Stimulated activated memory B cell treated with anti-CD40 and anti-IgM and Interleukin-4, amounts not matched to agents 10 μg/mL and 1 μg/mL and 100 μg/mL, for 72 hours (primary cell): ENCODE measurements at places on chromosomes 3 and 15.
A peak's percentile ranks its signal among the peaks of the same experiment; 100 is the strongest.

DNA sequence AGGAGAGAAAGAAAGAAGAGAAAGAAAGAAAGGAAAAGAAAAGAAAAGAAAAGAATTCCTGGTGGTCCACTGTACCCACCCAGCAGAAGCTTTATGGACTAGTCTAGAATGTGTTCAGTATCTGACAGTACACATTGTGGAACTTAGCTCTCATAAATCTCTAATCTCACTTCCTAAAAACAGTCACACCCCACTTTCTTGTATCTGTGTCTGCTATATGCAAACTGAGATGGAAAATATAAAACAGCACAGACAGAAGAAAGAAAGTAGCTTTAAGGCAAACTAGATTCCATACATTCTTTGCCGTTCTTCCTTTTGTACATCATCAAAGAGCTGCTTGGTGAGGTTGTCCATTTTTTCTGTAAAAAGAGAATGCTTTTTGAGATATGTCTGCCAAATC lies 41.1 kb upstream of the GNB5 start:
- peak overlapping the region; percentile 73 for H3K4me3 ChIP-seq
- H3K27me3 ChIP-seq, result no peaks in the 10 kb centered on the region
- ATAC-seq, result peak; percentile 72
- H3K27ac ChIP-seq, result peak overlapping the region; percentile 95
- H3K4me1 ChIP-seq, result peaks cover 69% of the 10 kb centered on the region
- no peaks in the 10 kb centered on the region for H3K36me3 ChIP-seq

GRCh38 chr15:60392601-60392985 lies 5.2 kb downstream of the ANXA2 start:
- ATAC-seq, result no peak
- peaks cover 72% of the 10 kb centered on the region for H3K4me1 ChIP-seq
- peaks cover 53% of the 10 kb centered on the region for H3K36me3 ChIP-seq
- H3K4me3 ChIP-seq, result no peak overlapping the region
- H3K27ac ChIP-seq, result no peak overlapping the region

GRCh38 chr15:90742087-90742486 lies 24.9 kb downstream of the BLM start:
- ATAC-seq, result no peak
- H3K4me3 ChIP-seq, result no peak overlapping the region
- no peak overlapping the region for H3K27ac ChIP-seq
- no peaks in the 10 kb centered on the region for H3K27me3 ChIP-seq
- peaks cover 18% of the 10 kb centered on the region for H3K36me3 ChIP-seq
- peaks cover 7% of the 10 kb centered on the region for H3K4me1 ChIP-seq

DNA sequence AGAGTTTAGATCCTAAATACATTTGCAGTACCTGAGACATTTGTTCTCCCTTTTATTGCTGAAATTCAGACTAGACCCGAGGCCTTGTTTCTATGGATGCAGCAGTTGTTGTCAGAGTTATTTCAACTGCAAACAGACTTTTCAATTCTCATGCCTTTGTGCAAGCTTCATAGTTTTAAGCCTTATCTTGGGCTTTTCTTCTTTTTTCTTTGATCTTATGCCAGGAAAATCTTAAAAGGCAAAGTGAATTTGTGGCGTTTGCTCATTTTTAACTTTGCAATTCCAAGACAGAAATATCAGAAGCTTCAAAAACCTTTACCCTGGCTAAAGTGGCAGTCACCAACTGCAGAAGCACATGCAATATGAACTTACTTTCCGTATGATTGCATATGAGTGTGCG lies 576.7 kb downstream of the DIPK2A start:
- H3K36me3 ChIP-seq, result no peaks in the 10 kb centered on the region
- no peak overlapping the region for H3K27ac ChIP-seq
- H3K4me1 ChIP-seq, result no peaks in the 10 kb centered on the region
- no peak for ATAC-seq
- H3K27me3 ChIP-seq, result no peaks in the 10 kb centered on the region
- no peak overlapping the region for H3K4me3 ChIP-seq

DNA sequence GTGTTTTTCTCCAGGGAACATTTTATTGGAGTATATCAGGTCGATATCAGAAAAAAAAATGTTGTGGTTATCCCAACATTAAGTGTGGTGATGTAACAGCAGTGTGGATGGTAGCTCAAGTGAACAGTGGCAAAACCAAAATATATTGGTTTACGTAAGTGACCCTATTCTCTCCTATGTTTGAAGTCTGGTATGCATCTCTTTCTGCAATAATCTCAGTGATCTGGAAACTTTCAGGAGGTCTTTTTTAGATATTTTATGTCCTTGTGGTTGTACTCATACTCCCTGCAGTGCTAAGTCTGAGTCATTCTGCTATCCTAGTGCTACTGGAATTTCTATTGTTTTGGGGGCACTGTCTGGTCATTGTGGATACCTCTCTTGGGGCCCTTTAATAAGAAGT lies 137.9 kb downstream of the SNRPN start:
- ATAC-seq, result no peak
- no peaks in the 10 kb centered on the region for H3K27me3 ChIP-seq
- no peaks in the 10 kb centered on the region for H3K4me1 ChIP-seq
- peaks cover 98% of the 10 kb centered on the region for H3K36me3 ChIP-seq

DNA sequence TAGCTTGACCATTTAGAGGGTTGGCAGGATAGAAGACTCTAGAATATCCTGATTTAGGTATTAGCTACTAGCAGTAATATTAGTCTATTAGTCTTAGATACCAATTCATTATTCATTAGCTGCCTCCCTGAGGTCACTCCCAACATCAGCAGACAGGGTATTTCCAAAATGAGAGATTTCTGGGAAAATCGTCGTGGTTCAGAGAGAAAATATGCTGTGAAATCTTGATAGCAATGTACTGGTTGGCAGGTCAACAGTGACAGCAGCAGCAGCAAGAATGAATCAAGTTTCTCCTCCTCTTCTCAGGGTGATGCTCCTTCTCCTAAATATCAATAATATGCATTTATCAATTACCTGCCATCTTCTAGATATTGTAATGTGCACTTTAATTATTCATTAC lies 41.3 kb upstream of the ROBO1 start:
- H3K27me3 ChIP-seq, result no peaks in the 10 kb centered on the region
- no peak for ATAC-seq
- no peak overlapping the region for H3K4me3 ChIP-seq

DNA sequence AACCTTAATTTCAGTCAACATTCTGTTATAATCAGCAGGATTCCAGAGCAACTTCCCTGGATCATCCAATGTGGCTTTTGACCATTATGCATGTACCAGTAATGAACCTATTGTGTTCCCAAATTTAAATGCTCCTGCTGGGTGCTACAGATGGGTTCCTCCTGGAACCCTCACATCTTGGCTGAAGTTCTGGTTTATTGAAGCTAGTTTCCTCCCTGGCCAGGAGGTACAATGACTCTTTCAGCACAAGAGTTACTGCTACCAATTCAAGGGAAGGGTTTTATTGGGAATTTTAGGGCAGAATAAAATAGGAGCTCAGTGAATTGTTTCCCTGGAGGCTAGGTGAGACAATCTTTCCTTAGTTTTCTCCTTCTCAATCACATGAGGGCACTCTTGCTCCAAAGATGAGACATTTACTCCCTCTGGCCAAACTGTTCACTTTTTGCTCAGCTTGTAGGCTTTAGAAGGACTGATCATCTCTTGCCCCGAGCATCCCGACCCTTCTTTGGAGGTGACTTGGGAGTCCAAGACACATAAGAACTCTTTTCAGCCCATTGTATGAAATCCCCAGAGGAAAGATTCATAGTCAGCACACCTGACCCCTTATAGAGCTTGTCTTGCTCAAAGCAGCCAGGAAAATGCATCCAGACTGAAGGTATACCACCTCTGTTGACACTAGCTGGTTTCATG lies 8.8 kb upstream of the NPHP3 start:
- H3K36me3 ChIP-seq, result no peaks in the 10 kb centered on the region
- H3K27me3 ChIP-seq, result no peaks in the 10 kb centered on the region
- H3K27ac ChIP-seq, result no peak overlapping the region
- H3K4me1 ChIP-seq, result no peaks in the 10 kb centered on the region

- H3K36me3 ChIP-seq, result no peaks in the 10 kb centered on the region
- peak overlapping the region; percentile 78 for H3K27ac ChIP-seq
- no peak overlapping the region for H3K4me3 ChIP-seq
- no peak for ATAC-seq
- H3K4me1 ChIP-seq, result peaks cover 35% of the 10 kb centered on the region
- no peaks in the 10 kb centered on the region for H3K27me3 ChIP-seq
Observed at GRCh38 chr3:27589795-27590194, 105.6 kb upstream of the SLC4A7 start.

GRCh38 chr15:67134067-67134838 lies 68.9 kb downstream of the SMAD3 start:
- peaks cover 95% of the 10 kb centered on the region for H3K4me1 ChIP-seq
- ATAC-seq, result peak; percentile 94
- peak overlapping the region; percentile 80 for H3K4me3 ChIP-seq

- peaks cover 86% of the 10 kb centered on the region for H3K36me3 ChIP-seq
- H3K27me3 ChIP-seq, result no peaks in the 10 kb centered on the region
- H3K4me1 ChIP-seq, result peaks cover 12% of the 10 kb centered on the region
Observed at GRCh38 chr3:14472471-14473351, 67.4 kb downstream of the GRIP2 start.

GRCh38 chr3:78725703-78726246 lies 1042.0 kb downstream of the ROBO1 start:
- H3K4me1 ChIP-seq, result no peaks in the 10 kb centered on the region
- no peaks in the 10 kb centered on the region for H3K27me3 ChIP-seq
- no peaks in the 10 kb centered on the region for H3K36me3 ChIP-seq
- no peak overlapping the region for H3K4me3 ChIP-seq
- no peak for ATAC-seq
- H3K27ac ChIP-seq, result no peak overlapping the region

GRCh38 chr15:36498401-36498800 lies 81.0 kb upstream of the CDIN1 start:
- ATAC-seq, result no peak
- H3K4me3 ChIP-seq, result no peak overlapping the region
- no peaks in the 10 kb centered on the region for H3K4me1 ChIP-seq
- H3K36me3 ChIP-seq, result no peaks in the 10 kb centered on the region
- peaks cover 9% of the 10 kb centered on the region for H3K27me3 ChIP-seq

DNA sequence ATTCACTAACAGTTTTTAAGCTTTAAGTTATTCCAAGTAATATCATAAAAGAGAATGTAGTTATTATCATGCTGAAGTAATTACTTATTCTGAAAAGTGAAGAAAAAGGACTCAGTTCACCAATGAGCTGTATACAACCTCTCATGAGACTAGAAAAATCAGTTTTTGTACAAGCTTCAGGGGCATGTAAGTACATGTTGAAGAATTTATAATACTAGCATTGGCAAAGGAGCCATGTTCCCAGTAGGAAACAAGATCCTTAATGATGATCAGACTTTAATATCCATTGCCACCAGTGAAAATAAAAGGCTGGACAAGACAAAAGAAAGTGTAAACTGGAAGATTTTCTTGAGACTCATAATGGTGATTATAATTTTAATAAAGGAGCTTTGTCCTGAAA lies 532.8 kb downstream of the PLOD2 start:
- H3K27ac ChIP-seq, result no peak overlapping the region
- no peaks in the 10 kb centered on the region for H3K27me3 ChIP-seq
- no peak for ATAC-seq
- no peak overlapping the region for H3K4me3 ChIP-seq
- H3K4me1 ChIP-seq, result no peaks in the 10 kb centered on the region
- no peaks in the 10 kb centered on the region for H3K36me3 ChIP-seq

GRCh38 chr15:37765786-37766185 lies 168.7 kb upstream of the TMCO5A start:
- H3K4me1 ChIP-seq, result peaks cover 22% of the 10 kb centered on the region
- no peak overlapping the region for H3K4me3 ChIP-seq
- no peak for ATAC-seq

DNA sequence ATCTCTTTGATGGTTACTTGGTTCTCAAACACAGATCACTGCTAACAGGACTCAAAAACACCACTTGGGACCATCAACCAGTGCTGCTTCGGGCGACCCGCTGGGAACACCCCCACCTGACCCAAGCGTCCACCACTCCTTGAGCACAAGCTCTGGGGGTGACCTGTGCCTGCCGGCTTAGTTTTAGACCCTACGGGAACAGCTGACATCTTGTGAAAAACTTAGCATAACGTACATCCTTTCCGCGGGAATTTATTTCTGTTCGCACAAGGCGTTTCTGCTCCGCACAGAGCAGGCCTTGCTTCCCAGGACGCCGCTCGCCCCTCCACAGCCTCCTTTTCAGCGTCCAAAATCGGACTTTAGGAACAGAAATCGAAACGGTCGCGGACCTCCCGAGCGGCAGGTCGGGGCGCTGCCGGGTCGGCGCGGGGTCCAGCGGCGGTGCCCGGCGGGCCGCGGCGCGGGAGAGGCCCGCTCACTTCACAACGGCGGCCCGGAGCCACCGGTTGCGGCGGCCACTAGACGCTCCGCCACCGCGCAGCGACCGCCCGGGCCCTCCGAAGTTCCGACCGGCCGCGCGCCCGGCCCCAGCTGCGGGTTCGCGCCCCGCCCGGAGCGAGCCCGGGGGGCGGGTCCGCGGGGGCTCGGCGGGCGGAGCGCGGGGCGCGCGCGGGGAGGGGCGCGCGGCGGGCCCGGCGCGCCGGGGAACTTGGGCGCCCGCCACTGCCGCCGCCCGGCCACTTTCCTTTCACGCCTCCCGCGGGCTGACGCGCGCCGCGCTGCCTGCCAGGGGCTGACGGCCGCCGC lies 959 bp downstream of the SFMBT1 start:
- H3K4me3 ChIP-seq, result peak overlapping the region; percentile 97
- peak; percentile 78 for ATAC-seq
- peaks cover 44% of the 10 kb centered on the region for H3K4me1 ChIP-seq
- no peaks in the 10 kb centered on the region for H3K27me3 ChIP-seq

- H3K36me3 ChIP-seq, result no peaks in the 10 kb centered on the region
- no peak for ATAC-seq
- H3K27me3 ChIP-seq, result peaks cover 38% of the 10 kb centered on the region
- no peak overlapping the region for H3K27ac ChIP-seq
- H3K4me1 ChIP-seq, result peaks cover 14% of the 10 kb centered on the region
Observed at GRCh38 chr15:74200871-74201419, 1.6 kb downstream of the STRA6 start.

DNA sequence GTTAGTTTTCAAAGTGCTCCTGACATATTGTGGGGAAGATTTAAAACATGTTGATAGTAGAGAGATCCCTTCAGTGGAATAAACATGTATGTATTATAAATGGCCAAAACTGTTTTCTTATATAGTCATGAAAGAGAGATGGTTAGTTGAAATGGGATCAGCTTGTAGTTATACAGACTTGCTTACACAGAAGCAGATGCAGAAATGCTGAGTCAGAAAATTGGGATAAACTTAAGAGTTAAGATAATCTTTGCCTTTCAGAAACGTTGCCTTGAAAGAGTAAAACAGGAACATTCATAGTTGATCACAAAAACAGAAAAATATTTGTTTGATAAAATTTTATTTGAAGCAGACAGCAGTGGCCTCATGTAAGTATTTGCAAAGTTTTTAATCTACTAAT lies 433.2 kb upstream of the BCHE start:
- no peaks in the 10 kb centered on the region for H3K4me1 ChIP-seq
- H3K4me3 ChIP-seq, result no peak overlapping the region
- no peaks in the 10 kb centered on the region for H3K36me3 ChIP-seq

DNA sequence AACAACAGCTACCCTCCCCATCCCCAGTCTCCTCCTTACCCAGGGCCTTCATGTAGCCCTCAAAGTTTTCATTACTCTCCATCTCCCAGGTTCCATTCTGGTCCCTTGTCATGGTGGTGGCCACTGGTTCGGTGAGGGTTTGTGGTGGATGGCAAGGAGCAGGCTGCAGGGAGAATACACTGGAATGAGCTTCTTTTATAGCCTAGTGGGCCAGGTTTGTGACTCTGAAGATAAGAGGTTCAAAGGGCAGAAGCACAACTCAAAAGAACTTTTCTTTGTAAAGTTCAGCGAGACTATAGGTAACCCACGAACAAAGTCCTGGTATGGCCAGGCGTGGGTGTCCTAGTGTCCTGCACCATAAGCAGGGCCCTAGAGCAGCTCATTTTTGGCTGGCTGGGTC lies at the start of gene RBP2:
RBP2 (minus strand) TSS at position 169 of the 400 bp plus-strand sequence; CDS start at position 112, 57 bp downstream.
- no peaks in the 10 kb centered on the region for H3K4me1 ChIP-seq
- no peak within 1 kb of the TSS for H3K4me3 ChIP-seq
- ATAC-seq, result no peak
- H3K36me3 ChIP-seq, result no peaks in the 10 kb centered on the region
- H3K27ac ChIP-seq, result no peak within 1 kb of the TSS
